ENCODE measurements at places on chromosomes 3 and 15.

- no peak for DNase-seq
These were observed 145.2 kb downstream of the KLF13 start for GRCh38 chr15:31471731-31472430.

- DNase-seq: no peak
These were observed at the start of gene SYNPR for GRCh38 chr3:63278171-63279004. Gene SYNPR, plus strand, starts transcription at chr3:63278308.

GRCh38 chr15:94383706-94384105 lies 152.3 kb downstream of the MCTP2 start:
- DNase-seq: no peak

- DNase-seq: no peak
These were observed 46.0 kb downstream of the GALK2 start for GRCh38 chr15:49215768-49216739.

DNA sequence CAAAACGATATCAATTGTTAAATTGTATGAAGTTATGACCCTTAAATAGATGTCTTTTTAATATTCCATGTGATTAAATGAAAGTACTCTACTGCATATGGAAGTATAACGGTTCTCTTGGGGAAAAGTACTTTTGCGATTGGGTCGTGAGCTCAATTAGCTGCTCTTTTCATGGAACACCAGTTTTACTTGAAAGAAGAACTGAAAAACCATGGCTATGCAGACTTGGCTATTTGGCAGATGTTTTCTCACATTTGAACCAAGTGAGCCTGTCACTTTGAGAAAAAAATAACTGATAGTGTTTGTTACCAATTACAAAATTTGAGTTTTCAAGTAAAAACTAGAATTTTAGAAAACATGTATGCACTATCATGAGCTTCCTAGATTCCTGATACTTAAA lies 5.9 kb upstream of the INAFM2 start:
- DNase-seq: no peak

GRCh38 chr15:66129586-66129985 lies 124.0 kb downstream of the MEGF11 start:
- DNase-seq: no peak
